Eye (tissue), 1 donor: ENCODE measurements at places on chromosomes 1 and 21.

GRCh38 chr1:58722967-58723366 is 23.1 kb upstream of the MYSM1 start:
- no peak for DNase-seq

- no peak for DNase-seq
Measured at GRCh38 chr1:51313961-51314777, 16.2 kb downstream of the TTC39A start.

DNA sequence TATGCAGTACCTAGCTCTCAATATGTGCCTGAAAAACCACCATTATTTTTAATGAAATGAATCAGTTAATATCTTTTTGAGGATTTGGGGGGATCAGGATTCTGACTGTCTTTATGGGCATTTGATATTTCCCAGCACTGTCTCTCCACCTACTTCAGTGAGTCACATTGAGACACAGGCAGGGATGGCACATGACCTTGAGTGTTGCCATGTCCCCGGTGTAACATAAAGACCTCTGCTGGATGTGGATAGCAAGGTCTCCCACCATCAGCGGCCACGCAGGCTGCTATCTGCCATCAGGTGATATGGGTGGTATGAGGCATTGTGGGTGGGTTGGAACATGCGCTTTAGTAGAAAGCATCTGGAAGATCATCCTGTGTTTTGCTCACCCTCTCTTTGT is 103.2 kb downstream of the RGL1 start:
- DNase-seq: no peak

DNA sequence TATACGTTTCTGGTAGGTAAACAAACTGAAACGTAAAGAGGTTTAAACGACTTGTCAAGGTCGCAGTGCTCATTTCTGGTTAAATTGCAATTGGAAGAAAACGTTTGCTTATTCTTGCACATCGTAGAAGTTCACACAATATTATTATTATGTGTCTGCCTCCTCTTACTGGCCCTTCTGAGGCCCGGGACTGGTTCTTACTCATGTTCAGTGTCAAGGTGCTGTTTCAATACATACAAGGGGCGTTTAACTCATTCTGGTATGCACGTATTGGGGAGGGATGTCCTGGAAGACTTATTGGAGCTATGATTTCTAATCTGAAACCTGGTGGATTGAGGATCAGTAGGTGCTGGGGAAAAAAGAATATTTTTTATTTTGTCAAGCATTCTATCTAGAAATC is 932 bp downstream of the RPF1 start:
- no peak for DNase-seq

GRCh38 chr1:59361766-59362165 is 64.9 kb downstream of the FGGY start:
- no peak for DNase-seq

GRCh38 chr1:1401457-1402010 is 2.4 kb upstream of the CCNL2 start:
- no peak for DNase-seq

DNA sequence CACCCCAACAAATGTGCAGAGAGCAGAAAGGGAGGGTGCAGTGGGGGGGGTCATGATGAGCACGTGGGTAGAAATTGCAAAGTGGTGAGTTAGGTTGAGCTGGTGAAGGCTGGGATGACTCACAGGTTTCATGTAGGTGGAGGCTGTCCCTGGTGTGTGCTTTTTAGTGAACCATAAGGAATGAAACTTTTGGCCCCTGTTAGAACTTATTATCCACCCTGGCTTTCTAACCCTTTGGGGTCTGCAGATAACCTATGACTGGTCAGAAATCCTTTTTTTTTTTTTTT is 46.9 kb downstream of the DOP1B start:
- no peak for DNase-seq

- DNase-seq: peak; percentile 54
Measured at GRCh38 chr1:55718758-55719671, 503.9 kb upstream of the USP24 start.

GRCh38 chr1:87450615-87451209 is 122.0 kb downstream of the LMO4 start:
- no peak for DNase-seq

DNA sequence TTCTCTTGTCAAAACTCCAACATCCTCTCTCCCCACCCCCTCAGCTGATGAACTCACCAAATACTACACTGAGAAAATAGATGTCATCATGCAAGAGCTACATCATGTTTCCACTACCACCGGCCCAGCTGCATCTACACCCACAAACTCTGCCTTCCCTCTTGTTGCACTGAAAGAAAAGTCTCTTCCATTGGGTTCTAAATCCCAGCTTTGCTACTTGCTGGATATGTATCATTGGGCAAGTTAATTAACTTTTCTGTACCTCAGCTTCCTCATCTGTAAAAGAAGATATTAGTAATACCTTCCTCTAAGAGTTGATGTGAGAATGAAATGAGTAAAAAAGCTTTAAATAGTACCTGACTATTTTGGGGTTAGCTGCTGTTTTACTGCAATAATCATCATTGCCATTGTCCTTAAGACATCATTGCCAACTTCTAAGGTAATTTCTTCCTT is 108.6 kb downstream of the OLFML2B start:
- no peak for DNase-seq

- DNase-seq: peak; percentile 74
Measured at GRCh38 chr1:23100074-23100748, 68.4 kb downstream of the LUZP1 start.

DNA sequence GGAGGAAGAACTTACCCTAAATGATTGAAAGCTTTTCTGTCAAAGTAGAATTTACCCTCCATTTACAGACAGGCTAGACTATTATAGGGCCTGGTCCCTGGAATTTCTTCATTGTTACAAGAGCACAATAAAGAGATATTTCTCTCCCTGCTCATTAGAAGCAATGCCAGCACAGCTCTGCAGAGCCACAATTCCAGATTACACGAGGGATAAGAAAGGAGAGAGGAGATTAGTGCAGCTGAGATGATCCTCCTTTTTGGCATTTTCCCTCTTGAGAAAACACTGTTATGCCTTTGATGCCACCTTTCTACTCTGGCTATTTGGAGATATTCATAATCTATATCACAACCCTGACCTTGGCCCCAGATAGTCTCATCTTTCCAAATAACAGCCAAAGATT is 1119.5 kb upstream of the TMPRSS15 start:
- DNase-seq: no peak

GRCh38 chr1:164638492-164639202 is 79.7 kb downstream of the PBX1 start:
- DNase-seq: peak; percentile 62

DNA sequence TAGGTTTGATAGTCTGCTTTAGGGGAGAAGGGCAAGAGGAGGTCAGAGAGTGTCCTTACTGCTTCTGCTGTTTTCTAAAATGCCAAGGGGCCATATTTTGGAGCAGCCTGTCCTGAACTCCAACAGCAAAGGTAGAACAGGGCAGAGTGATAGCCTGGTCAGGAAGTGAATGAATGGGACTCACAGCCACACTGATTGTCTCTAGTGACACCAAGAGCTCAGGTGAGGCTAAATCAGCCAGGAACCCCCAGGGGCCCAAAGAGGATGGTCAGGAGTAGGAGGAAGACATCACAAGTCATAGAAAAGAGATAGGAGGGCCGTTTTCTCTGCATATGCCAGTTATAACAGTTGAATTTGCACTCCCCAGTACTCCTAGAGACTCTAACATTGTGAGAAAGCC is 97.4 kb upstream of the DUSP10 start:
- DNase-seq: no peak

DNA sequence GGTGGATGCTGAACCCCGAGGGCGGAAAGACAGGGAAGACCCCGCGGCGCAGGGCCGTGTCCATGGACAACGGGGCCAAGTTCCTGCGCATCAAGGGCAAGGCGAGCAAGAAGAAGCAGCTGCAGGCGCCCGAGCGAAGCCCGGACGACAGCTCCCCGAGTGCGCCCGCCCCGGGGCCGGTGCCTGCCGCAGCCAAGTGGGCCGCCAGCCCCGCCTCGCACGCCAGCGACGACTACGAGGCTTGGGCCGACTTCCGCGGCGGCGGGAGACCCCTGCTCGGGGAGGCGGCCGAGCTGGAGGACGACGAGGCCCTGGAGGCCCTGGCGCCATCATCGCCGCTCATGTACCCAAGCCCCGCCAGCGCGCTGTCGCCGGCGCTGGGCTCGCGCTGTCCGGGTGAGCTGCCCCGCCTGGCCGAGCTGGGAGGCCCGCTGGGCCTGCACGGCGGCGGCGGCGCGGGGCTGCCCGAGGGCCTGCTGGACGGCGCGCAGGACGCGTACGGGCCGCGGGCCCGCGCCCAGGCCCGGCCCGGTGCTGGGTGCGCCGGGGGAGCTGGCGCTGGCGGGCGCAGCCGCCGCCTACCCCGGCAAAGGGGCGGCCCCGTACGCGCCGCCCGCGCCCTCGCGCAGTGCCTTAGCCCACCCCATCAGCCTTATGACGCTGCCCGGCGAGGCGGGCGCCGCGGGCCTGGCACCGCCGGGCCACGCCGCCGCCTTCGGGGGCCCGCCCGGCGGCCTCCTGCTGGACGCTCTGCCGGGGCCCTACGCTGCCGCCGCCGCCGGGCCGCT is 20.7 kb downstream of the FOXO6 start:
- DNase-seq: peak; percentile 81

GRCh38 chr21:28821276-28822122 is 171.2 kb downstream of the LTN1 start:
- DNase-seq: peak; percentile 26

DNA sequence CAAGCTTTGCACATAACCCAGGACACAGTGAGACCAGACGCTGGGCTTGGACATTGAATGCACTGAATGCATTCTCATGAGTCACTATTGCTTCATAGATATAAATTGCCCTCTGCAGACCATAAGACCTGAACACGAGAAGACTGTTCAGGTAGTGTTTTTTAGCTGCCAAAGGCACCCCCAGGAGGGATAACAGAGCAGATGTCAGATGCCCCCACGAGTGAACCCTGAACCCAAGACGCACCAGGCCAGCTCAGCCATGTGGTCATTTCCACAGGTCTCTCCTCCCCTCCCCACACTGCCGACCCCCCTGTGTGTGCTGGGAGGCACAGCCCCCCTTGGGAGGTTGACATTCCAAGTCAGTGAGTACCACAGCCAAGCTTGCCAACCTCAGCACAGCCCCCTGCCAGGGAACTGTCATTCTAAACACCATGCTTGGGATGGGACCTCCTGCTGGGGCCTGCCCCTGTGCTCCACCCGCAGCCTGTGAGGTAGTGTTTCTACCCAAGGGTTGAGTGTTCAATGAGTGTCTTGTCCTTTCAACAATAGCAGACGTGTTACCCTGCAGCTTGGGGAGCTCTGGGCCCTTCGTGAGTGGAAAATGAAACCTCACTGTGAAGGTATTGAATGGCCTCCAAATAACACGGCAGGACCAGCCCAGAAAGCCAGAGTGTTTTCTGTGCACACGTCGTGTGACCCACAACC is 68.2 kb downstream of the PSMG1 start:
- no peak for DNase-seq
